ENCODE measurements at places on chromosomes 2 and 18.

DNA sequence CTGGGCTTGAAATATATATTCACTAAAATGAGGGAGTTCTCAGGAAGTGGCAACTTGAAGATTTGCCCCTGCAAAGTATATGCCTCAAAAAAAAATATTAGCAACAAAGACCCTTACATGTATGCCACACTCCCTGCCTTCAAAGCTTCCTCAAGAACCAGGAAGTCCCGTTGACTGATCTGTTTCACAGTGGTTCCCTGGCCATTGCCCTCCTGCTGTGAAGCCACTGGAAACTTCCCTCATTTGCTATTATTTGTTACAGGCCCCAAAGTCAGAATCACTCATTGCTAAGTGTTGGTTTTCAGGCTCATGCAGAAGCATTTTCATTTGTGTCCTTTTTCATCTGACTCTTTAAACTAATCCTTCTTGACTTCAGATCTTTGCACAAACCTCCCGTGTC lies 421.5 kb downstream of the ZNF521 start:
- DNase-seq, result no peak

GRCh38 chr2:234450431-234451124 lies 46.3 kb downstream of the ARL4C start:
- DNase-seq, result no peak

- no peak for DNase-seq
Measured at GRCh38 chr2:203994735-203995134, 58.2 kb downstream of the ICOS start.

DNA sequence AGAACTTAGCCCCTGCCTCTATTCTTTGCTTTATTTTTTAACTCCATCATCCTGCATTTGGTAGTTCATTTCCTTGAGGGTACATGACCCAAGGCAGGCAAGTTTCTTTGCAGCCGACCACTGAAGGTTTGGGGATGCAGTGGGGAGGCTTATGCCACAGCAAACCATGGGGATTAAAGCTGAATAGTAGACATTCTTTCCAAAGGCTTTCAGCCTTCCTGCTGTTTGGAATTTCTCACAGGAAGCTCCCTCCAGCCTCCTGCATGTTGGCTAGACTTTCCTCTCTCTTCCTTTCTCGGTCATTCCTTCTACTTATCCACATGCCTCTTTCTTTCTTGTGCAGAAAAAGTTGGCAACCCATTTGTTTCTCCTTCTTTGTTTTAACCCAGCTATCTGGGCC lies 77.3 kb downstream of the SOCS6 start:
- DNase-seq, result no peak

- DNase-seq, result no peak
Measured at GRCh38 chr2:169080250-169081069, 11.1 kb downstream of the DHRS9 start.

GRCh38 chr2:128596396-128597120 lies 277.9 kb upstream of the HS6ST1 start:
- no peak for DNase-seq

DNA sequence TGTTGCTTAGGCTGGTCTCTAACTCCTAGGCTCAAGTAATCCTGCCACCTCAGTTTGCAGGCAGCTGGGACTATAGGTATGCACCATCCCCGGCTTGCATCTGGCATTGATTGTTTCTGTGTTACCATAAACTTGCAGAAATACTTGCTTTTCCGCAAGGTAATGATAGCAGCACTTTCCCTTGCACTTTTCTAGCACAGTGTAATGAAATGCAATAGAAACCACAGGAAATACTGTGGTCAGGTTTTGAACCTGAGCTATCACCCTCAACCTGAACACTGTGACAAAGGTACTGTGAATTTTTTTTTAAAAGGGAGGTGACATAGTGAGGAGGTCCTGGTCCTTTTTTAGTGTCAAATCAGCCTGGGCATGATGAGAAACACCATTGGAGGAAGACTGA lies 38.3 kb downstream of the DHRS9 start:
- DNase-seq, result peak; percentile 9

DNA sequence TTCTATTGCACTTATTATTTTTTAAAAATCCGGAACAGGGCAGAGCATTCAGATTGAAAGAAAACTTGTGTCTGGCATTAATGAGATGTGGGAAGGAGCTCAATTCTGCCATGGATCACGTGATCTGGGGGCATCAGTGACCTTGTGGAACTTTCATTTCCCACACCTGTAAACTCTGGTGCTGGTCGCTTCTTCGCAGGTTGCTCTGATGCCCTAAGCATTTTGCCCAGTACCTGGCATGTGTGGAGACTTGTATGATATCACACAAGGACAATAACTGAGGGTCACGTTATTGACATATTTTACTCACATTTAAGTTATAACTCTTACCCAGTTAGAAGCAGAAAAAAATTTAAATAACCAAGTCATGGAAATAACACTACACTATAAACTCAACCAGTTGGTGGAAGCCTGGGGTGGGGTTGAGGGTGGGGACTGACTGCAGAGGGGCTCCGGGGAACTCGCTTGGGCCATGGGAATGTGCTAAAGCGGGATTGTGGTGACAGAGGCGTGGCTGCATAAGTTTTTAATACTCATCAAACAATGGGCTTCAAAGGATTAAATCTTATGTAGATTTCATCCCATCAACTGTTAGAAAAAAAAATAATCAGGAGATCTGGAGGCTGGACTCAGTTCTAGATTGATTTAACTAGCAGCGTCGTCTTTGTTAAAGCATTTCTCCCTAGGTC lies 36.5 kb downstream of the ST3GAL5 start:
- DNase-seq, result no peak

DNA sequence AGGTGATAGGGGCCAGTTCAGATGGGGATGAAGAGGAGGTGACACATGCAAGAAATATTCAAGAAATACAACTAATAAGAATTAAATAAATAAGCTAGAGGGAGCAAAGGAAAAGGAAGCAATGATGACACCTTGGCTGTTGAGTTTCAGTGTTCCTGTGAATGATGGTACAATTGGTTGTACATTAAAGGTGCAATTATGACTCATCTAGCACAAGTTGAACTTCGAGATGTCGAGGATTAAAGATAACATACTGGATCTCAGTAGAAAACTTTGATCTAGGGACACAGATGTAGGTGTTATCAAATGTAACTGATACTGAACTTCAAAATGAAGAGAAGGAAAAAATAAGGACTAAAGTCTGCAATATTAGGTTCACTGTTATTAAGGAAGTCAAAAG lies 760.6 kb upstream of the CHAC2 start:
- DNase-seq, result no peak

DNA sequence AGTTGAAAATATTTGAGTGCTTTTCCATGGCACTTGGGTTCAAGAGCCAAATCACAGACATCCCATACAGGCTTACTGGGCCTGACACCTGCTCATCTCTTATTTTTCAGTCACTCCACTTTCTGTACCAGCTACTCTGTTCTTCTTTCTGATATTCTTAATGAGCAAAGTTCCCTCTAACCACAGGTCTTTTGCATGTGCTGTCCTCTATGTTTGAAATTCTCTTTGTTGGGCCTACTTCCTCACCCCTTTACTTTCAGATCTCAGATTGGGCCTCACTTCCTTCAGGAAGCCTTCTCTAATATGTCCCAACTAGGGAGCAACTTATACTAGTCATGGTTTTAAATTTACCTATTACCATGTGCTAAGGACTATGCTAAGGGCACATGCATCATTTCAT lies 81.8 kb upstream of the RBMS1 start:
- no peak for DNase-seq

DNA sequence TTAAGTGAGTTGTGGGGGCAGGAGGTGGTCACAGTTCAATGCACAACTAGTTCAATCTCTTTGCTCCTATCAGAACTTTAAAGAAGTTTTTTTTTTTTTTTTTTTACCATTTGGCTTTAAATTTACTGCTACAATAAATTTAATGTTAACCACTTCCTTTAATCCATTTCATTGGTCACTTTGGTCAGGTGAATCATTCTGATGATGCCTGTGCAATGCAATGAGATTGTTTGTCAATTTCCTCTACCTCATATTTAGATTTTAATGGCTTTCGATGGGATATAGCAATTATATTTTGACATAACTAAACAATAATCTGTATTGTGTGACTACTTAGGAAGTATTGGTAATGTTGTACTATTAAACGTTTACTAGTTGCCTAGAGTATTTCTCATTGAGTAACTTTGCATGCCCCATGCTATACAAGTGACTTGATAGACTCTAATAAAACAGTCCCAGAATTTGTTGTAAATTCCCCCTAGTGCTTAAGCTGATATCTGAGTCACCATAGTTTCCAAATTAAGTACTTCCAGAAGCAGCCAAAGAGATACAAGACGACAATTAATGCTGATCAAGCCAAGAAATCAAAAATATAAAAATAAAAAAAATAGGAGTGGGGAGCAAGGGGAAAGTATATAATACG lies 52.9 kb upstream of the SERPINB2 start:
- DNase-seq, result no peak

DNA sequence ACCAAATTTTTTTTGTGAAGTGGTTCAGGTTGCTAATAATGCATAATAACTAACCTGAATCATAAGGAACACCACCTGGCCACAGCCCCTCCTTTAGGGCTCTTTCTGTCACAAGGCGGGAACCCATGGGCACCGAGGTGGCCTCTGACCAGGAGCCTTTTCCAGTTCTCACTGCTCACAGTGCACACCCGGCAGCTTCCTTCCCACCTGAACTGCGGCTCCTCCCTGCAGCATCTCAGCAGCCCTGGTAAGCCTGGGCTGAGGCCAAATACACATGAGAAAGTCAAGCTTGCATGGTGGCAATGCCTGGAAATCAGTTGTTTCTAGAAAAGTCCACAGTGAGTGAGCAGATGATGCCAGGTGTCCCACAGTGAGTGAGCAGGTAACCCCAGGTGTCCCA lies 77.6 kb upstream of the SNTG2 start:
- no peak for DNase-seq

DNA sequence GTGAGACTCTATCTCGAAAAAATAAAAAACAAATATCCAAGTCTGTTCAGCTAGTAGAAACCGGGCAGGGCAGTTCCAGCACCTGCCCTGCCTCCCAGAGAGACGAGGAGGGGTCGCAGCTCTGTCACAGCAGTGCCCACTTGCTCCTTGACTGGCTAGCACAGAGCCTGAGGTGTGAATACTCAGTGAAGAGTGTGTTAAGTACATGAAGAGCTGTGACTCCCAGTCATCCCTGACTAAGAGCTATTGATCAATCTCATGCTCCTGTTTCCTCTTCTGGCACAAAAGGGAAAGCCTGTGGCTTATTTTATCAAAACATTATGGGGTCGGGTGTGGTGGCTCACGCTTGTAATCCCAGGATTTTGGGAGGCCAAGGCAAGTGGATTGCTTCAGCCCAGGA lies 83.0 kb upstream of the FZD7 start:
- no peak for DNase-seq

GRCh38 chr18:40380686-40381439 lies 1574.2 kb upstream of the PIK3C3 start:
- DNase-seq, result no peak

DNA sequence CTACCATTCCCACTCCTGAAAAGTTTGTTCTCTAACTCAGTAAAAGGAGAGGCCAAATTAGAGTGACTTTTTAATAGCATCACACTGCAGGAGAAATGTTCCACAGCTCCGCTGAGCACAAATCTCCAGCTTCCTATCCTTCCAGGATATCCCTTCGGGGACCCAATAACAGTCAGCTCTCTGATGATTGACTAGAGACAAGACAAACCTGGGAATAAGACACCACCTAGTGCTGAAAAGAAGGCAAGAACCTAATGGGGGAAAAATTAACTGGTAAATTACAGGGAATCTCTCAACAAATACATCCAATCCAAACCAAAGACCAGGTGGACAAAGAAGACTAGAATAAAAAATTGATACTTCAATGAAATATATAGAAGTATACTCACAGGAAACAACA lies 977.1 kb upstream of the SOX11 start:
- DNase-seq, result no peak

DNA sequence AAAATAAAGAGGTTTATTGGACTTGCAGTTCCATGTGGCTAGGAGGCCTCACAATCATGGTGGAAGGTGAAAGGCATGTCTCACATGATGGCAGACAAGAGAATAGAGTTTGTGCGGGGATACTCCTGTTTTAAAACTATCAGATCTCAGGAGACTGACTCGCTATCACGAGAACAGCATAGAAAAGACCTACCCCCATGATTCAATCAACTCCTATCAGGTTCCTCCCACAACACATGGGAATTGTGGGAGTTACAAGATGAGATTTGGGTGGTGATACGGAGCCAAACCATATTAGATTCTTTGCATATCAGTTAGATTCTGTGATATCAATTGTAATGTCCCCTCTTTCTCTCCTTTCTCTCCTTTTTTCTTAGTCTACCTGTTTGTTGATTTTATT lies 1178.7 kb upstream of the LRRTM1 start:
- no peak for DNase-seq

- no peak for DNase-seq
Measured at GRCh38 chr18:79479761-79480161, 84.0 kb downstream of the NFATC1 start.

GRCh38 chr18:60259052-60259681 lies 113.4 kb downstream of the MC4R start:
- no peak for DNase-seq

GRCh38 chr2:166451468-166451867 lies 42.6 kb downstream of the SCN7A start:
- DNase-seq, result no peak

All from stimulated activated CD8-positive, alpha-beta memory T cell treated with anti-CD3 and anti-CD28 coated beads, Interleukin-7, amount 100 ng/mL, for 1 hour (primary cell).